ENCODE measurements at places on chromosomes 6 and 20.

DNA sequence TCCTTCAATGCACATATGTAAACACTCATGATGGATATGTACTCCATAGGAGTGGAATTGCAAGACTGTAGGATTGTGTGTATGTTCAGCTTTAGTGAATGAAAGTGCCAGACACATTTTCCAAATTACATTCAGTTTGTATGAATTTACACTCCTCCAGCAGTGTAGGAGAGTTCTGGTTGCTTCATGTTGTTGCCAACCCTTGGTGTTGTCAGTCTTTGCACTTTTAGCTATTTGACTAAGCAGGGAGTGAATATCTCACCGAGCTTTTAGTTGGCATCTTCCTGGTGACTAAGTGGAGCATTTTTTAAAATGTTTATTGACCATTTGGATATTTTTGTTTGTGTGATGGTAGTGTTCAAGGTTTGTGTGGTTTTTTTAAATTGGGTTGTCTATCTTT is 23.9 kb downstream of the NKX2-4 start:
- DNase-seq, result no peak

DNA sequence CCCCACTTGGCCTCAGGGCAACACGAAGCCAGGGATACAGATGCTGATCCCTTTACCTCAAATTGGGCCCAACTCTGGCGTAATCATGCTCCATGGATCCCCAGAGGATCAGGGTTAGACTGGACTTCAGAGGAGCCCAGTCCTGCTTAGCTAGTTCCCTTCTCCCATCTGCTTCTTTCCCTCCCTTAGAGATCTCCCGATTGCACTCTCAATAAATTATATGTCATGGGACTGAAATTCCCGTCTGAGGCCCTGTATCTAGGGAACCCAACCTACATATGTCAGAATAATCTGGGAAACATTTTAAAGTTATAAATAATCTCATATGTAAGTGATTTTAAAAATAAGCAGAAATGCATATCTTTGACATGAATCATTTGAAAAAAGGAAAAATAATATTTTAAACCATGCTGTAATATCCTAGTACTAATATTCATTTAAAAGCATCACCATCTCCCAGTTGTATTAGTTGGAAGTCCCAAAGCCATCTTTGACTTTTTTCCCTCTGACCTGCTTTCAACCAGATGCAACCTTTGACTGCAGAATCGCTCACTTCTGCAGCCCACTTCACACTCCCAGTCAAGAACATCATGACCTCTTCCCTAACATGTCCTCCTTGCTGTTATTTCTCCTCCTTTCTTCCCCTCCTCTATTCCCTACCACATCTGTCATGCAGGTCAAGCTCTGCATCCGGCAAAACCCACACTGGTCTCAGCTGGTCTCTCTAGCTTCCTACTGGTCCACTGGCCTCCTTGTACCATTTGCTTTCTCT is 393.6 kb downstream of the BTBD3 start:
- no peak for DNase-seq

DNA sequence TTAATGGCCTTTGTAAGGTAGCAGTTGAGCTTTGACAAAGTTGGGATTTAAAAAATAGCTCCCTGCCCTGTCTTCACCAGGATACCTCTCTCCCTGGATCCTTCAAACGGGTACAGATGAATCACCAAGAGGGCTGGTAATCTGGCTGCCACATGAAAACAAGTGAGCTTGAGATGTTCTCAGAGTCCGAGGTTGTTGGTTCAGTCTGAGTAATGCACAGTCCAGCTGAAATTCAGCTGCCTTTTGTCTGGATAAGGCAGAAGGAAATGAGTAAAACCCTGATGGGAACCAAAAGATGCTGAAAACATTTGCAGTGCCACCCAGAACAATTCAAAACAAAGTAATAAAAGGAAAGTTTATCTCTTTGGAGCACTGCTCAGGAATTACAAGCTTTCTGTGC is 86.8 kb downstream of the GJA1 start:
- DNase-seq, result no peak

DNA sequence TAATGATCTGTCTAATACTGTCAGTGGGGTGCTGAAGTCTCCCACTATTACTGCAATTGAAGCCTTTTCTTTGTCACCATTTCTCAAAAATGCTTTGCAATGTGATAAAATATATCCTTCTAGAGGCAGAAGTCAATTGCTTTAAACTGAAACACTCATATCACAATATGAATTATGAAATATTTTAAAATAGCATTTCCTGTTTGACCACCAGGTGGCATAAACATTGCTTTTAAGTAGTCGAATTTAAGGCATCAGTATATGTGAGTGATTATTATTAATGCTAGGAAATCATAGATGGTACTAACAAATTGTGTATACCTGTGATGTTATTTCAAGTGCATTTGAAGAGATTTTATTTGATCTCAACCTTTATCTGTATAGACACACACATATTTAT is 87.5 kb downstream of the MEI4 start:
- DNase-seq, result no peak

- DNase-seq, result no peak
These were observed 20.8 kb downstream of the TOP1 start for GRCh38 chr20:41049451-41049850.

DNA sequence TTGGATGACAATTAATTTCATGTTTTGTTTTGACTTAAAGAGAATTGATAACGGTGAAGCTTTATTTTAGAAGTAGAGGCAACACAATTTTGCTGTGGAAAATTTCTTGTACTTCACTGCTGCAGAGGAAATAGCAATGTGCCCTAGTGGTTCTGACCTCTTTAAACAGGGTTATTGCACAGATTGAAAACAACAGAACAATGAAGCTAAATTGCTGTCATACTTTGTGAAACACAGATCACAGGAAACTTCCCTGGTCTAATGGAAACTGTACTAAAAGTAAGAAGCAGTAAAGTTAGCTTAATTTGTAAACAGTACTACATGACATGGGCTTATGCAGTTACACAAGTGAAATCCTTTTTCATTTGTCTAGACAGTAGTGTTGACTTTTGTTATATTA is 31.3 kb downstream of the OR2A4 start:
- DNase-seq, result no peak

GRCh38 chr20:8807480-8808201 is 261.2 kb upstream of the PLCB4 start:
- no peak for DNase-seq

DNA sequence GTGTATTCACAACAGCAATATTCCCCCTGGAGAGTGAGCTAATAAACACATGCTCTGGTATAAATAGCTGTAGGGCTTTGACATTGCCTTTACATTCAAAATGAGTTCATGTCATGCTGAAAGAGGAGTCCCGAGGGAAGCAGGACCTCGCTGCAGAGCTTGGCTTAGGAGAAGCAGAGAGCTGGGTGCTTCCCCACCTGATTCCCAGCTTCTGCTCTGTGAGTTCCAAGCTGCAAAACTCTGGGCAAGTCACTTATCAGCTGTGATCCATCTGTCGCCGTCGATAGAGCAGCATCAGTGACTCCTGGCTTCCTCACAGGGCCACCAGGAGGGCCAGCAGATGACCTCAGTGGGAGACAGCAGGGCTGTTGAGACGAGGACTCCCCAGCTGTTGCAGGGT is 241.8 kb downstream of the ANKRD60 start:
- DNase-seq, result no peak

DNA sequence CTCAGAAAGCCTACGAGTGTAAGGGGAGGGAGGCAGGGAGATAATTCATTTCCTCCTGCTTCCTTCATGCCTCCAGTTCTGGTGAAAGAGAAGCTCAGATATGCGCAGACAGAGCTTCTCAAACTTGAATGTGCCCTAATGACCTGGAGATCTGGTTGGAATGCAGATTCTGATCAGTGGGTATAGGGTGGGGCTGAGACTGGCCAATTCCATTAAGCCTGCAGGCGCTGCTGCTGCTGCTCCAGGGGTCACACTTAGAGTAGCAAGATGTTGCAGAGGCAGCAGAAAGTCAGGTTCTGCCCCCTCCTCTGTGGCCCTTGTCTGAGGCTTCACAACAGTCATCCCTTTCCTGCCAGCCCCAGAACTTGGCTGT is 161.0 kb downstream of the DHX35 start:
- no peak for DNase-seq

- DNase-seq, result no peak
These were observed 6.1 kb upstream of the IFT52 start for GRCh38 chr20:43584448-43585136.

DNA sequence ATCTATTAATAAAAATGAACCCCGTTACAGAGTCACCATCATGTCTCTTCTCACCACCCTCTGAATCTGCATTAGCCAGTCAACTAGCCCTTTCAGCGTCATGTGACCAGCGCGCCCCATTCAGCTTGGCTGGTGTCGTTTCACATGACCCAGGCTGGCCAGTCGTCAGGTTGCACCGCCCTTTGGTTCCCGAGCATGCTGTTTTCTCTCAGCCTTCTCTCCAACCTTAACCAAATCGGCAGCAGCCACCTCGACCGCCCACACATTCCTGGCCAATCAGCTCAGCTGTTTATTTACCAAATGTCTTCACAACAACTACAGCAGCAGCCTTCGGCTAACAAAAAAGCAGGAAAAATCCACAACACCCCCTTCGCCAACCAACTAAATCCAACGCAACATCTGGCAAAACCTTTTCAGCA is 5.6 kb downstream of the SRSF3 start:
- peak; percentile 71 for DNase-seq

DNA sequence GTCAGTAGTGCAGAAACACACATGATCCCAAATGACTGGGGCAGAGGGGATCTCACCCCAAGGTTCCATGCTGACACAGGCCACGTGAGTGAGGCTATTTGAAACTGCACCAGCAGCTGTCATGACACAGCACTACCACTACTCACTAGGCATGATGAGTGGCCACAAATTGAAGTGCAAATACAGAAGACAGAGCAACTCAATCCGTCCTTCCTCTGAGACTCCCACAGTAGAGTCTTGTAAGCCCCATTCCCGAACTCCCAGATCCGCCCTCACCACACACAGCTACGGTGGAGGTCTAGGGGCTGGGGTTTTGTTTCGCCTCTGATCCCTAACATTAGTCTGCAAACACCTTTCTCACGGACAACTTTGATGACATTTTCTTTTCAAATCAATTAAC is 113.3 kb upstream of the NUP153 start:
- no peak for DNase-seq
